ENCODE measurements at places on chromosomes 3 and 15.
A peak's percentile ranks its signal among the peaks of the same experiment; 100 is the strongest.

- DNase-seq: peak; percentile 5
Measured at GRCh38 chr15:73633991-73634495, 854 bp upstream of the NPTN start.

DNA sequence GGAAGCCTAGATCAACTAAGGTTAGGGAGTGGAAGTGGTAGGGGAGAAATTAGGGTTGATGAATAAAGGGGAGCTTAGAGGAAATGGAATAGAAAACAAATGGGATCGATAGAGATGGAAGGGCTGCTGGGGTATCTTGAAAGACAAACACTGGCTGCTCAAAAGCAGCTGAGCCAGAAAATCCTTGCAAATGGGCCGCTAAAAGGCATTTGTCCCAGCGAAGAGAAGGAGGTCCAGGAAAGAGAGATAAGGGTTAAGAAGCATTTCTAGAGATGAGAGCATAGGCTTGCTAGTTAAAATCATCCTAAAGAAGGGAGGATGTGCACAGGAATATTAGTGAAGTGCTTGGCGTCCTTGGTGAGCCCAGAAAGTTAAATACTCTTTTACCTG is 258.0 kb upstream of the CBLB start:
- DNase-seq: no peak

DNA sequence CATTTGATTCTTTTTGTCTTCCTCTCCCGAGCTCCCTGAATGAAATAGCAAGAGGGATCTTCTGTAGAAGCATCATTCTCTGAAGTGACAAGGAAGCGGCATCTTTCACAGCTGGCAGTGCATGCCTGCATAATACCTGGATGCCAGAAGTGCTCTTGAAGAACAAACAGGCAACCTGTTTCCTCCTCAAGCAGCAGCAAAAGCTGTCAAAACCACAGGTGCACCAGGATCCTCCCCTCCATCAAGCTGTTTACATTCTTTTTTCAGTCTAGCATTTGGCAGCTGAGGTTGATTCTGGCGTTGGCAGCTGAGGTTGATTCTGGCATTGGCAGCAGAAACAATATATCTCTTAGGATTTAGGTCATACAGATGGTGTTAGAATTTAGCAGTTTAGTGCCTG is 979.0 kb downstream of the TUSC7 start:
- no peak for DNase-seq

- no peak for DNase-seq
Measured at GRCh38 chr3:16242177-16242576, 22.6 kb downstream of the DPH3 start.

DNA sequence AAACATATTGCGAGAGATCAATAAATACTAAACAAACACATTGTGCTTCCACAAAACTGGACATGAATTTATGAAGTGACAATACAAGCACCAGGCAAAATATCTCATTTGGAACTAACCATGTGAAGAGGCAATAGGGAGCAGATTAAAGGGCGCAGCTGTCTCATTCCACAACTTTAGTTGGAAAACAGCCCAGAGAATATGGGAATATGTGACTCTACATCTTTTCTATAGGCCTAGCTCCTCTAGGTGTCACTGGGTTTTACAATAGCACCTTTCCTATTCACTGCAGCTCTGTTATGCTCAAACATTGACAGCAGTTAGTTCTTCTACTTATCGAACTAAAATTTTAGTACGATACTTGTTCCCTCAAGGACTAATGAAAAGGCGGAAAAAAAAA is 866.3 kb upstream of the GBE1 start:
- DNase-seq: no peak

DNA sequence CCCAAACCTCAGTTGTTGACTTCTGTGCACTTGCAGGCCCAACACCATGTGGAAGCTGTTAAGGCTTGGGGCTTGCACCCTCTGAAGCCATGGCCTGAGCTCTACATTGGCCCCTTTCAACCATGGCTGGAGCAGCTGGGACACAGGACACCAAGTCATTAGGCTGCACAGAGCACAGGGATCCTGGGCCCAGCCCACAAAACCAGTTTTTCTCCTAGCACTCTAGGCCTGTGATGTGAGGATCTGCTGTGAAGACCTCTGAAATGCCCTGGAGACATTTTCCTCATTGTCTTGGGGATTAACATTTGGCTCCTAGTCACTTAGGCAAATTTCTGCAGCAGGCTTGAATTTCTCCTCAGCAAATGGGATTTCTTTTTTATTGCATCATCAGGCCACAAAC is 1255.7 kb downstream of the ZPLD1 start:
- no peak for DNase-seq

DNA sequence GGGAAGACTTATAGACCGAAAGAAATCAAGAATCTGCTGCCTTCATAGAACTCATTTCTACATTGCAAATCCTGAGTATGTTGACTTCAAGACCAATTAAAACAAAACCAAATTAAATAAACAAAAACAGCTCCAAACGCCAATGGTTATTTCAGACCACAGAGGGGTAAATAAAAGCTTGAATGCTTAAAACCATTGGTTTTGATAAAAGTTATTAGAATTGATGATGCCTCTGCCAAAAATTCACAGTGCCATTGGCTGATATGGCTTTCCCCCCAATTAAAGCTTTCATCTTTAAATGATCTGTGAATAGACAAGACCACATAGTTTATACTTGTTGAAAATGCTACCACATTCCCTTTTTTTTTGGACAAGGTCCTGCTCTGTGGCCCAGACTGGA is 188.5 kb downstream of the NFKBIZ start:
- no peak for DNase-seq

Data from Ammon's horn (tissue), 1 donor.